ENCODE measurements at places on chromosomes 11 and 22. TPM values are rescaled to one million over a fixed set of nuclear protein-coding genes. Genes with fewer than 3 reads are reported as not detected.

B3GAT3 gene
- total RNA-seq = 6.7 TPM

PRG3 gene
- not detected for total RNA-seq

LSP1 gene
- total RNA-seq = 4.7 TPM

MS4A6A gene
- 16.4 TPM for total RNA-seq

MMP10 gene
- total RNA-seq = not detected

SCGB1D2 gene
- total RNA-seq = 3.0 TPM

MS4A14 gene
- total RNA-seq = 0.10 TPM

ISX gene
- total RNA-seq = not detected

PLAAT3 gene
- 76.5 TPM for total RNA-seq

SOX10 gene
- 0.59 TPM for total RNA-seq

CSNK1E gene
- 66.3 TPM for total RNA-seq

HINFP gene
- 17.8 TPM for total RNA-seq

SLC22A8 gene
- total RNA-seq = not detected

- no peak for DNase-seq
Observed at GRCh38 chr11:8642196-8642841, 40.1 kb downstream of the TRIM66 start.

GRCh38 chr11:57641011-57641807 lies 8.5 kb downstream of the YPEL4 start:
- DNase-seq = peak; percentile 36

DNA sequence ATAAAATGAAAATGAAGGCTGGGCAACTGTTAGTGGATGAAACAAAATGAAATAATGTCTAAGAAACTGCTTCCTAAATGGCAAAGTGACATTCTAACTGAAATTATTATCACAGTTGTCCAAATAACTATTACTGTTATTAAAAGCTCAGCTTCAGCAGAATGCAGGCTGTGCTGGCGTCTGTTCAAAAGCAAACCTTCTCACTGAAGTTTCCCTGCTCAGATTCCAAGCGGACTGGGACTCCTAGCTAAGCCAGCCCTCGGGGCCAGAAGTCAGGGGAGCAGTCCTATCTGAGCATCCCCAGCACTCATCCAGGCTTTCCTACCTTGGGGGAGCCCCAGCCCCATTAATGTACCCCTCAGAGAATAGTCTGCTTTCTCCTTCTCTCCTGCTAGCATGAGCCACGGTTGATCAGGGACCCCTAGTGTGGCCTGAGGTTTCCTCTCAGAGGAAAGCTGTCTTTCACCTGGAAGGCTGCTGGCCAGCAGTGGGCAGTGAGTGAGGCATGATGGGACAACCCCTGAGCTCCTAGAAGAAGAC lies 1167.3 kb downstream of the TBC1D22A start:
- DNase-seq = no peak

DNA sequence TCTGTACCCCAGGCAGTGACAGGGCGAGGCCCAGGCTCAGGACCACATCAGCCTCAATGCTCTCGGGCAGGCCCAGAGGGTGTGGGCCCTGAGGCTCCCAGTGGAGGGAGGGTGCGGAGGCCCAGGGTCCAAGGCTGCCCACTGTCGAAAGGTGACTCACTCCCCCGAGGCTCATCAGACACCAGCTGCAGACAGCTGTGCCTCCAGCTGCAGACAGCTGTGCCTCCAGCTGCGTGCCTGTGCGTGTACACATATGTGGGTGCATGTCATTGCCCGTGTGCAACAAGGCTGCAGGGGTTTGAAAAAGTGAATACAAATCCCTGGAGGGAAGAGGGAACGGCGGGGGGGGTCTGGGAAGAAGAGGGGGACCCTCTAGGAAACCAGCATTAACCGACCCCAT lies 134.3 kb downstream of the BRD1 start:
- no peak for DNase-seq

DNA sequence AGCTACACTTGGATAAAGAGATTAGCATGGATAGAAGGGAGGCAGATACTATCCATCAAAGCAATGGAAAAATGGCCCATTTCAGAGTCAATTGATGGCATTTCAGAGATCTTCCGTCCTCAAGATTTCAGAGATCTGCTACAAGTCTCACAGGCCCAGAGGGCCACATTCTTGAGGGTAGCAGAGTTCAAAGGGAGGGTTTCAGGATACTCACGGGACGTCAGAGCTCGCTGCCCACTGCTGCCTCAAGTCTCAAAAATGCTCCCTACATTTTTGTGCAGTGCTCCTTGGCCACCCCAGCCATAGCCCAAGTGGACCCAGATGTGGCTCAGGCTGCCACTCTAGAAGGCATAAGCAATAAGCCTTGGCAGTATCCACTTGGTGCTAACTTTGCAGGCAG lies 24.9 kb downstream of the RTL6 start:
- no peak for DNase-seq

DNA sequence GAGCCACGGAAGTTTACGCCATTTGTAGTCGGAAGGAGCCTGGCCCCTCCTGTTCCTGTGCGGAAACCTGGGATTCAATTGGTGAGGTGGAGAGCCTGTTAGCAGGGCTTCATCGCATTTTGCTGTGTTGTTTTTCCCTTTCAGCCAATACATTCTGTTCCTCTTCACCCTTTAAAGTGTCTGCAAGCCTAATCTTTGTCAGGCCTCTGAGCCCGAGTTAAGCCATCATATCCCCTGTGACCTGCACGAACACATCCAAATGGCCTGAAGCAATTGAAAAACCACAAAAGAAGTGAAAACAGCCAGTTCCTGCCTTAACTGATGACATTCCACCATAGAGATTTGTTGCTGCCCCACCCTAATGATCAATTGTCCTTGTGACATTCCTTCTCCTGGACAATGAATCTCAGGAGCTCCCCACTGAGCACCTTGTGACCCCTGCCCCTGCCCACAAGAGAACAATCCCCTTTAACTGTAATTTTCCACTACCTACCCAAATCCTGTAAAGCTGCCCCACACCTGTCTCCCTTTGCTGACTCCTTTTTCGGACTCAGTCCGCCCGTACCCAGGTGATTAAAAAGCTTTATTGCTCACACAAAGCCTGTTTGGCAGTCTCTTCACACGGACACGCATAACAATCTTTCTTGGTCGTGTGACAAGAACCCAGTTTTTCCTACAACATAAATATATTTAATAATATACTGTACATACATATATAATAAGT lies 37.1 kb upstream of the MMP12 start:
- DNase-seq = no peak

- DNase-seq = no peak
Observed at GRCh38 chr11:1453611-1454034, 33.0 kb downstream of the MOB2 start.

DNA sequence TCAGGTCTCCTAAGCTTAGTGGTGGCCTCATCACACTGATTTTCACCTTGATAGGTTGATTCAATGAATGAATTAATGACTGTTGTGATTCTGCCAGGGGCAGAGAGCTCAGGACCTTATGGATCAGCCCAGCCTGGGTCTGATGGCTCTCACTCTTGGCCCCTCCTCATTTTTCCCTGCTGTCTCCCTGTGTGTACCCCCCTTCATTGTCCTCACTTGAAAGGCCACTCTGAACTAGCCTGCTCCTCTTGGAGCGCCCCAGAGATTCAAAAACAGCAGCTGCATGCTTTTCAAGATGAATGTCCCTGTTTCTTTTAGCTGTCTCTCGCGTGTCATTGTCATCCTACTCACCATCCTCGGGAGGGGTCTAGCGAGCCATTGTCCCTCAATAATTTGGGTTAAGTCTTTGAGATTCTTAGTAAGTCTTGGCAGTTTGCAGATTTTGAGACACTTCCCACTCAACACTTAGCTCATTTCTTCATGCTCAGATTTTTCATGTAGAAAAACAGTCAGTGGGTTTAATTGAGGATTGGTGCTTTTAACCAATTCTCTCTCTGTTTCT lies 42.5 kb upstream of the MICAL2 start:
- no peak for DNase-seq

DNA sequence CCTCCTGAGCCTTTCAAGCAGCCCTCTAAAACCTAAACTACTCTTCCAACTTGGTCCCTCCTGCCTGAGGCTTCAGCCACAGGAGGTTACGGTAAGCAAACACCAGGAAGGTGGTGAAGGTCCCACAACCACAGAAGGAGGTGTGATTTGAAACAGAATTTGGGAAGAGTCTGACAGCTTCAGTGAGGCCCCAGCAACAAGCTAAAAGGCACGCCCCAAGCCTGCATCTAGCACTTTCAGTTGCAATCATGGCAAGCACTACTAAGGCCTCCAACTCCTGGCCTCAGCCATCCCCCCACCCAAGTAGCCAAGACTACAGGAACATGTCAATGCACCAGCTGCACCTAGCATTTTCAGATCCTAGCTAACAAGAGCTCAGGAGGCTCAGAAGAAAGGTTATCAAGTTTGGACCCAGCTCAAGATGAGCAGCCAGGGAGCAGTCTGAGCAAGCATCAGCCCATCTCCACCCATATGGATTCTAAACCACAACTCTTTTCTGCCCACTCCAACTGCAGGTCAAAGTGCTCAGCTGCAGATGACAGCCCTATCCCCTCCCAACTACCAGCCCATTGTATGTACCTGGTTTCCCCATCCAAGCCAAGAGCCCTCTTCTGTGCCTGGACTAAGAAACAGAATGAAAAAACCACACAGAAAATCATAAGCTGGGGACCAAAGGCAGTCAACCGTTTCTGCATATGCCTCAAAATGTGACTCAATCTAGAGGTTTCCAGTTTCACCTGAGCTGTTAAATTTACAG lies 10.4 kb upstream of the AHNAK start:
- DNase-seq = no peak

DNA sequence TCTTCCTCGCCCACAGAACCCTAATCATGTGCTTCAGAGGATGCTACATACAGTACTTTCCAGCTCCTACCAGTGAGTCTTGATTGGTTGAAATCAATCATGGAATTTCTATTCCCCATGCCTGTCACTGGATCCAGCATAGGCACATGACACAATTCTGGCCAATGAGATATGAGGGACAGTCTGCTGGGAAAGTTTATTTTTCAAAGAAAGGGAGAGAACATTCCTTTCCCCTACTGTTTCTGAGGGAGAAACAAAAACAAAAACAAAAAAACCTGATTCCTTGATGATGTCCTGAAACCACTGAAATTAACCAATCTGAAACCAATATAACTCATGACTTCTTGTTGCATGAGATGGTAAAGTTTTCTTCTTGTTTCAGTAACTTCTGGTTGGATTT lies 3.3 kb upstream of the RCN1 start:
- DNase-seq = no peak

- DNase-seq = no peak
Observed at GRCh38 chr11:71302911-71303310, 50.5 kb upstream of the SHANK2 start.

GRCh38 chr22:44182588-44183286 lies 2.0 kb downstream of the PARVG start:
- DNase-seq = peak; percentile 39

GRCh38 chr11:125903711-125904659 lies at the start of gene DDX25:
Gene DDX25, plus strand, starts transcription at chr11:125904508. Its CDS starts 10 bp downstream, at chr11:125904518.
- no peak for DNase-seq

DNA sequence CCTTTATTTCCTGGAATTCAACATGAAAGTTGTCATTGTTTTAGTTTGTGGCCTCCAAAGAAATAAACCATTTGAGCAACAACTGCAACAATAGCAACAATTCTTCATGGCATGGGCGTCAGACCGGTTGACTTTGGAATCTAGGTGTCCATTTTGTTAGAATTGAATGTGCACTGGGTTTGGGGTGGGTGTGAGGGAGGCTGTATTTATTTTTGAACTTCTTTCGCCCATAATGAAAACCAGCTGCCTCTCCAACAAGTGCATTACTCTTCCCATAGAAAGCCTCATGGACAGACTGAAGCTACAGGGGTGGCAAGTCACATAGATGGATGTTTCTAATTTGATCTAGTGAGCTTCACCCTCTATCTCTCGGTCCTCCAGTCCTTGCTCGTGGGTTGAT lies 85.4 kb downstream of the ADAMTS15 start:
- no peak for DNase-seq

DNA sequence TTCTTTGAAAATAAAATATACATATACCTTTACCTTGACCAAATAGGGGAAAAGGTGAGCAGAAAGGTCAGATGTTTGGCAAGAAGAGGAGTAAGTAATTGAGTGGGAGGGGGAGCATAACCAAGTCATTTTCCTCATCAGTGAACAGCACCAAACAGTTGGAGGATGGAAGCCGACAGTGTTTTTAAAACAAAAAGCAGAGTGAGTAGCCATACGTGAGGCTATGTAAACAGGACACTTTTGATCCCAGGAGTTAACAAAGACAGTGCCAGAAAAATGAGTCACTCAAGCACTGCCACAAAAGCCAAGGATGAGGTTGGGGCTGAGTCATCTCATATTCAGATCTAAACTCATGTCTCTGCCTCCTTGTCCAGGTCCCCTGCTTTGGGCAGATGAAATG lies 734.7 kb downstream of the KCNA4 start:
- DNase-seq = no peak

GRCh38 chr22:38755155-38755910 lies 465 bp downstream of the SUN2 start:
- peak; percentile 97 for DNase-seq

- DNase-seq = no peak
Observed at GRCh38 chr11:127110542-127110941, 110.0 kb upstream of the KIRREL3 start.

DNA sequence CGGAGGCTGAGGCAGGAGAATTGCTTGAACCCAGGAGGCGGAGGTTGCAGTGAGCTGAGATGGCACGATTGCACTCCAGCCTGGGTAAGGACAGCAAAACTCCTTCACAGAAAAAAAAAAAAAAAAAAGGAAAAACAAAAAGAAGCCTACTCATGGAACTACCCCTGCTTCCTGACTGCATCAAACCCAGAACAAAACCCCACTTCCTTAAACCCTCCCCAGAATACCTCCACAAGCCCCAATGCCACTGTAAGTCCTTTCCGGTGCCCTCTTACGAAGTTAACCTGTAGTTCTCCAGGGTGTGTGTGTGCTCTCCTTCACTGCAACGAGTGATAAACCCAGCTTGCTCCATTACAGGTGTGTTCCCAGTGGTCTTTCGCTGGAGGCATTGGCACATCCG lies 8.6 kb upstream of the TOLLIP start:
- no peak for DNase-seq

DNA sequence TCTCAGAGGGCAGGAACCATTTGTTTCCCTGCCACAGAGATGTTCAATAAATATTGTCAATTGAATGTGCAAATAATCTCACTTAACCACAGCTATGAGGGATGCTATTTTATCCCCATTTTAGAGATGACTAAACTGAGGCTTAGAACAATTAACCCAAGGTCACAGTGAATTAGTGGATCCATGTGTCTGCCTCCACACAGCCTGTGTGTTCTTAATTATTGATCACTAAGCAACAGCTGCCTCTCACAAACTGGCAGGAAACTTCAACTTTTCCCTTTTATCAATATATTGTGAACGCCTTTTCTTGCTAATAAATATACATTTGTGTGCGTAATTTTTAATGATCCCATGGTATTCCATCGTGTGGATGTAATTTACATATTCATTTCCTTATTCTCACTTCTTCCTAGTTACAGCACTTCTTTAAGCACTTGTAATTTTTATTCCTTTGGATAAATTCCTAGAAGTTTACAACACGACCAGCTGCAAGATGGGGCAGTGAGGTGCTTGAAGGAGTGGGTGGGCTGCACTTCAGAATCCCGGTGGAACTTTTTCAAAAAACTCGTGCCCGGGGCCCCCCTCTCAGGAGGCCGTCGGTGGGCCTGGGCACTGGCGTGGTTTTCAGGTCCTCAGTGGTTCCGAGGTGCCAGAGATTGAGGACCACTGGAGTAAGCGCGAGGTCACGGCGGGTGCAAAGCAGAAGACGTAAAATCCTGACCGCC lies 915 bp upstream of the SREBF2 start:
- no peak for DNase-seq

- DNase-seq = peak; percentile 44
Observed at GRCh38 chr11:126267650-126268049, 1.0 kb downstream of the SRPRA start.

GRCh38 chr11:34603129-34604001 lies 17.5 kb upstream of the EHF start:
- no peak for DNase-seq

GRCh38 chr11:2651054-2651617 lies 48.7 kb downstream of the KCNQ1OT1 start:
- no peak for DNase-seq

All from gastrocnemius medialis (tissue), 4 donors.